ENCODE measurements at places on chromosomes 12 and 14. TPM values are rescaled to one million over a fixed set of nuclear protein-coding genes. Genes with fewer than 3 reads are reported as not detected.

CCDC38 gene
- 0.16 TPM for total RNA-seq

GPRC5D gene
- total RNA-seq = not detected

DNA sequence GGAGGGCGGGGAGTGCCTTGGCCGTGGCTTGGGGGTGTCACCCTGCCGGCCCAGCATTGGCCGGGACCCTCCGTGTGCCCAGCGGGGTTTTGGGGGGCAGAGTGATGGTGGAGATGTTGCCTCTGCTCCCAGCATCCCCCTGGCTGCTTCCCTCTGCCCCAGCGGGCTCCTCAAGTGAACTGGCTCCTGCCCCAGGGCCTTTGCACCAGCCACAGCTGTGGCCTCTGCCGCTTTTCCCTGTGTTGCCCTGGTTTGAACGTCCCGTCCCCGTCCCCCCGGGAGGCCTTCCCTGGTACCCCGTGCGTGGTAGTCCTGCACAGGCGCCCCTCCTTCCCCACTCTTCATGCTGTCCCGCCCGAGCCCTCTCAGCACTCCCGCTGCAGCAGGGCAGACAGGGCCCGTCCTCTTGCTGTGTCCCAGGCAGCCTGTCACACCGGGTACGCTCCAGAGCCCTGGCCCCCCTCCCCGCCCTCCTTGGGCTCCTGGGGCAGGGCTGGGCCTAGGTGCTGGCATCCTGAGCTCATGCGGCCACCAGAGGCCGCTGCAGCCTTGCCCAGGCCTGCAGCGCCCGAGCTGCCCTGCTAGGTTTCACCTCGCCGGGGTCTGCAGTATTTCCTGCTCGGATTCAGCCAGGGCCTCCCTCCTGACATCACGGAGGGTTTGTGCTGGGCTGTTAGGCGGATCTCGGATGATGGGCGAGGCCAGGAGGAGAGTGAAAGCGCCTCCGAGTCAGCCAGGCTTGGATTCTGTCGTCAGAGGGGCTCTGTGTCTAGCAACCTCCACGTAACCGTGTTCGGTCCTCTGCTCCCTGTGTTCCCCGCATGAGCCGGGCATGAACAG is 9.5 kb downstream of the NOC4L start:
- H3K4me3 ChIP-seq = no peak overlapping the region
- H3K36me3 ChIP-seq = no peaks in the 10 kb centered on the region
- no peaks in the 10 kb centered on the region for H3K4me1 ChIP-seq

- peaks cover 37% of the 10 kb centered on the region for H3K4me1 ChIP-seq
- H3K4me3 ChIP-seq = no peak overlapping the region
- peaks cover 47% of the 10 kb centered on the region for H3K36me3 ChIP-seq
- no peaks in the 10 kb centered on the region for H3K27me3 ChIP-seq
- DNase-seq = no peak
Measured at GRCh38 chr14:53113989-53114388, 39.1 kb downstream of the DDHD1 start.

EIF2S3B gene
- total RNA-seq = 2.4 TPM

MMP17 gene
- total RNA-seq = 0.32 TPM

YEATS4 gene
- total RNA-seq = 58.1 TPM

TDRD9 gene
- total RNA-seq = 0.54 TPM

DNA sequence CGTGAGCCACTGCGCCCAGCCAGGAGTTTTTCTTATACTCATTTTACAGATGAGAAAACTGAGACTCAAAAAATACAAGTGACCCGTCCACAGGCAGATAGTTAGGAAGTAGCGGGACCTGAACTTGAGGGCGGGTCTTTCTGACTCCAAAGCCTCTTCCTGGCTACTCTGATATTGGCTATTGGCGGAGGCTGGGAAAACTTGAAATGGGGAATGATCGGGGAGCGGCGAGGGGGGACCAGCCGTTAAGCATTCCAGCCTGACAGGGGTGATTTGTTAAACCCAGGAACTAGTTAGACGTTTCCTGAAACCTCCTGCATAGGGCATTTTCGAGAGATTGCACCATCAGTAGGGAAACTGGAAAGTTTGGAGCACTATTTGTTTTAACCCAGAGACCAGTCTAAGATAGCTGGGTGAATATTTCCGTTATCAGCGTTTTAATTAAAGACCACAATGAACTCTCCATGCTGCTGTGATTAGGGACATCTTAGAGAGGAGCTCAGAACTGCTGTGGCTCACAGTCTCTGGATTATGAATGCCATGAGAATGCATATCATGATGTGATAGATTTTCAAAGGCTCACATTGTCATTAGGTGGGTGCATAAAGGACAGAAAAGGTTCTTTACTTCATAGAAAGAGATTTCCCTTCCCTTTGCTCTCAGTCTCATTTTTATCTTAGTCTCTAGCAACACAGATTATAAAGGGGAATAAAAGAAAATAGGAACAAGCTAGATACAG is 2.5 kb downstream of the NR1H4 start:
- no peak for DNase-seq
- H3K27ac ChIP-seq = no peak overlapping the region
- H3K36me3 ChIP-seq = no peaks in the 10 kb centered on the region
- H3K4me3 ChIP-seq = no peak overlapping the region
- no peaks in the 10 kb centered on the region for H3K4me1 ChIP-seq

DNA sequence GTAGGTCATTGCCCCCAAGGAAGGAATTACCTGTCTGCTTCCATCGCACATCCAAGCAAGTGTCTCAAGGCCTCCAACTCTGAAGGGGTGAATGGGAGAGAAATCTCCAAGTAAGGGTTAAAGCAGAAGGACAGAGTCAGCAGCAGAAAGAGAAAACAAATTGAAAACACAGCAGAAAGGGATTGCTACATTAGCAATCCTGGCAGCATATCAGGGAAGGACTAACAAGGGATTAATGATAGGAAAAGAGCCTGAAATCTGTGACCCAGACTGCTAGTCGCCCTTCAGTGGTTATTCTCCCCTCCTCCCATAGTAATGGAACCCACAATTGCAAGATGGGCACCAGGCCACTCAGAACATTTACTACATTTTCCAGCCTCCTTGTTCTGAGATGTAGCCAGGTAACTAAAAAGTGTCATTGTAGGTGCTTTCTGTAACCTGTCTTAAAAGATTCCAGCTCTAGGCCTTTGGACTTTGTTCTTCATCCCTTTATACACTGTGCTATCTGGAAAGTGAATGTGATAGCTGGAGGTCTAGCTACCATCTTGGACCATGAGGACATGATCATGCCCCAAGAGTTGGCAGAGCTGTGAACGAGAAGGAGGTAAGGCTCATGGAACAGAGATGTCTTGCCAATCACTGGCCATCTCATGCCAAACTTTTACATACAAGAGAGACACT is 36.0 kb downstream of the MAP3K9 start:
- H3K36me3 ChIP-seq = peaks cover 2% of the 10 kb centered on the region
- no peaks in the 10 kb centered on the region for H3K27me3 ChIP-seq
- H3K27ac ChIP-seq = no peak overlapping the region
- H3K4me1 ChIP-seq = peaks cover 3% of the 10 kb centered on the region

DNA sequence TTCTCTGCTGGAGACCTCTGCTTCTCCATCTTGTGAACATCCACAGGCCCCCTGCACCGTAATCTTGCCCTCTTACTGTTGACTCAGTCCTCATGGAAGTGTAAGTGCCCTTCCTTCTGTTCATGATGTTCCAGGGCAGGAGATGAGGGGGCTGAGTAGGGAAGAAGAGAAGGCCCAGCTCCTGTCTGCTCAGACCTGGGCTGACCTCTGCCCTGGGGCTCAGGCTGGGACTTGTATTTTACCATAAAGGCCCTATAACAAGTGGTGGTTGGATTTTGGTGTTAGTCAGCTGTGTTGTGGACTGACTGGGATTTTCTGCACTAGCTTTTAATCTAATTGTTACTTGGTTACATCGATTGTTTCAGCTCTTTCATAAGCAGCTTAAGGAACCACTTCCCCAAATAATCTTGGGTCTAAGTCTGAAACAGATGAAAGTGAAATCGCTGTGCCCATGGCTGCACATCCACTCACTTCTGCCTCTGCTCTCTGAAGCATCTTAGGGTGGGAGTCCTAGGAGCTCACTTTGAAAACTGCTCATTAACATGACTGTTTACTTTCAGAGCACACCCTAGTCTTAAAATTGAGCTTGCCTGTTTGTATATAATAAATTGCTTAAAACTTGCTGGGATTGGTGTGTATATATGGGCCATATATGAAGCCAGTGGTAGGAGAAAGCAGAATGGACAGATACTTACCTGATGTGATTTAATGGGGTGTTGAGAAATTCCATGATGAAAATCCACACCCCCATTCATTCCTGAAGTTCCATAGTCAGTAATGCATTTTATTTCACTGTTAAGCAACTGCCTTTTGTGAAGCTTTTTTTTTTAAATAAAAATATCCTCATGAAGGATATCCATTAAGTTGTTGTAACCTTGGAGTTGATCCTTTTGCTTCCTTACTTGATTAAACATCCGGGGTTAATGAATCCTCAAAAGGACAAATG is 17.7 kb downstream of the C12orf71 start:
- no peak for DNase-seq
- H3K27me3 ChIP-seq = no peaks in the 10 kb centered on the region
- H3K27ac ChIP-seq = no peak overlapping the region
- H3K4me3 ChIP-seq = no peak overlapping the region
- peaks cover 8% of the 10 kb centered on the region for H3K36me3 ChIP-seq

FGD4 gene
- 0.34 TPM for total RNA-seq

MYO1H gene
- total RNA-seq = not detected

DNA sequence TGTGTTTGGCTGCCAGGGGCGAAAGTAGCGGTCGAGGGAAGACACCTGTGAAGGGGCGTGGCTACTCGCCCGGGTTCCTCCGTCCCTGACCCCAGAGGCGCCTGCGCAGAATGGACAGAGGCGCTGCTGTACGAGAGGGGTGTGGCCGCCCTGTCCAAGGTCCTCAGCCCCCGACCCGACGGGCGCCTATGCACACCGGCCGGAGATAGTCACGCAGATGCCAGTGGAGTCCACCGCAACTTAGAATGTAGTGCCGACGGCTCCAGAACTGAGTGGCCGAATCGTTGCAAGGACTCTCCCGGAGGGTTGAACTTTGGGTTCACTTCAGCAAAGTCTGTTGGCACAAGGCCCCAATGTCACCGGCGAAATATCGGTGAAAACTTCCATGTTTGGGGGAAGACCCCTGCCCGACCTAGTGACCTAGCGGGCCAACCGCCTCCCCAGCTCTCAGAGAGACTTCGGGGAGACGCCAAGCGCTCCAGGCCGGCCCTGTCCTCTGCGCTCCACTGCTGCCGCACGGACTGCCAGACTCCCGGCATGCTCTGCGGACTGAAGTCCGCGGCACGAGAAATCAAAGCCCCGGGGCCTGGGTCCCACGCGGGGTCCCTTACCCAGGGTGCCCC is 541 bp upstream of the RNU6-7 start:
- peaks cover 4% of the 10 kb centered on the region for H3K27me3 ChIP-seq
- peak overlapping the region; percentile 91 for H3K4me3 ChIP-seq
- peak; percentile 83 for DNase-seq
- peaks cover 49% of the 10 kb centered on the region for H3K4me1 ChIP-seq
- H3K27ac ChIP-seq = peak overlapping the region; percentile 100

- H3K27me3 ChIP-seq = no peaks in the 10 kb centered on the region
- H3K27ac ChIP-seq = no peak overlapping the region
- H3K4me3 ChIP-seq = no peak overlapping the region
- H3K36me3 ChIP-seq = peaks cover 2% of the 10 kb centered on the region
- DNase-seq = no peak
Measured at GRCh38 chr12:109223868-109224267, 85.2 kb downstream of the FOXN4 start.

DNA sequence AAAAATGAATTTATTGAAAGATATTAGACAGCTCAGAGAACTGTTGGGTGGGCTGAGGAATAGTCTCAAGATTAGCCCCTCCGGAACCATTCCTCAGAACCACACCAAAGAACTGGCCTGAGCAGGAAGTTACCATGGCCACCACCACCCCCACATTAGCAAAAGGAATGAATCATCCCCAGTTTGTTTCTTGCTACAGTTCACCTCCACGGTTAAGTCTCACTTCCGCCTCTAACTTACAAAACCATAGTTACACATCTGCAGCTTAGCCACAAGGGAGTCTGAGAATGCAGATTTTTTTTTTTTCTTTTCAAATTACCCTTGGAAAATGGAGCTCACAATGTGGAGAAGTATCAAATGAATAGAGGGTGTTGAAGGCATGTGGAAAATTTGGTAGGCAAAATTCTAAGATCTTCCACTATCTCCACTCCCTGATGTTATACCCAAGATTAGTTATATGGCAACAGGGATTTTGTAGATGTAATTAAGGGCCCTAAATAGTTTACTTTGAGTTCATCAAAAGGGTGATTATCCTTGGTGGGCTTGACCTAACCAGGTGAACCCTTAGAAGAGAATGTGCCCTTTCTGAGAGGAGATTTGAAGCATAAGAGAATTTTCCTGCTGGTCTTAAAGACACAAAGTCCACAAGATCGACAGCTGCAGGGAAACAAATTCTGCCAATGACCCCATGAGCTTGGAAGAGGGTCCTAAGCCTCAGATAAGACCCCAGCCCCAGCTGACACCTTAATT is 129.8 kb upstream of the KRR1 start:
- H3K4me1 ChIP-seq = peaks cover 36% of the 10 kb centered on the region
- peak; percentile 56 for DNase-seq
- peaks cover 32% of the 10 kb centered on the region for H3K27me3 ChIP-seq
- no peaks in the 10 kb centered on the region for H3K36me3 ChIP-seq

DNA sequence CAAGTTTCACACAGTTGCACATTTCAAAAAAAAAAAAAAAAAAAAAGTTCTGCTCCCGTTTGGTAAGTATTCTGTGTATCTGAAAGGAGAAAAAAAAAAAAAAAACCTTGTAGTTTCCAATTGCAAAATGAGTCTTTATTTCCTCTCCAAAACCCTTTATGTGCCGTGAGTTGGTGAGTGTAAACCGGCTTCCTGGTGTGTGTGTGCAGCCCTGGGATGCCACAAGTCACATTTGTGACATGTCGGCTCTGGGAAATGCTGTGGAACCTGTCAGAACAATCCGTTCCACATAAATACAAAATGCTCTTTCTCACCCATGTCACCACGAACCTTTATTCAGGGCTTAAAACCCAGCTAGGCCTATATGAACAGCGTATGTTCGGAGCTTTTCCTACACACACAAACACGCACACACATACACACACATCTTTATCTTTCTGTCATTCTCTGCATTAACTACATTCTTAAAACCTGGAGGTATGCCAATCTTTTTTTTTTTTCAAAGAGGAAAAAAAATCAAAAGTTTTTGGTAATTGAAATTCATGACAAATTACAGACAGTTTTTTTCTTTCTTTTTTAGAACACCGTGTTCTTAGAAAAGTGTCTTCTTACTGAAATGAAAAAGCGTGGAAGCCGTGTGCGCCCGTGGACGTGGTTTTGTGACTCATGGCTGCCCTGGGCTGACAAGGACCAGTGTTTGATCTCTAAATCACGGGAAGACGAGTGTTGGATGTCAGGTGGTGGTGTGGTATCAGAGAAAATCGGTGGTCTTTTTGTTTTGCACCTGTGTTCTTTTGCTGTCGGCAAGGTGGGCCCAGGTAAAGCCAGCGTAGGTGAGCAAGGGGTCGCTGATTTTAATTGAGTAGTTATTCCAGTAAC is 612.0 kb downstream of the VRK1 start:
- peak overlapping the region; percentile 75 for H3K27ac ChIP-seq
- H3K4me3 ChIP-seq = peak overlapping the region; percentile 26
- peak; percentile 29 for DNase-seq
- peaks cover 22% of the 10 kb centered on the region for H3K4me1 ChIP-seq

ZNF891 gene
- 1.4 TPM for total RNA-seq

GRCh38 chr12:2261708-2262107 is 208.9 kb downstream of the CACNA1C start:
- no peaks in the 10 kb centered on the region for H3K27me3 ChIP-seq
- H3K4me1 ChIP-seq = peaks cover 10% of the 10 kb centered on the region
- H3K27ac ChIP-seq = no peak overlapping the region
- DNase-seq = no peak

- H3K36me3 ChIP-seq = no peaks in the 10 kb centered on the region
- H3K4me1 ChIP-seq = no peaks in the 10 kb centered on the region
- H3K27me3 ChIP-seq = no peaks in the 10 kb centered on the region
- H3K27ac ChIP-seq = no peak overlapping the region
- no peak for DNase-seq
Measured at GRCh38 chr12:50678650-50679365, 85.1 kb upstream of the ATF1 start.

All from activated naive CD8-positive, alpha-beta T cell treated with anti-CD3 and anti-CD28 coated beads for 36 hours (primary cell).